CD4-positive, alpha-beta memory T cell (primary cell): ENCODE measurements at places on chromosomes 7 and 10. TPM values are rescaled to one million over a fixed set of nuclear protein-coding genes. Genes with fewer than 3 reads are reported as not detected.

Gene CALY
- total RNA-seq, result 6.4 TPM

Gene BHLHA15
- not detected for total RNA-seq

Gene EGR2
- total RNA-seq, result 2.2 TPM

Gene NAT16
- total RNA-seq, result not detected

Gene UROS
- 38.8 TPM for total RNA-seq

Gene CD36
- total RNA-seq, result 4.3 TPM

Gene ZNF467
- 2.7 TPM for total RNA-seq

Gene HGF
- total RNA-seq, result not detected

Gene RSU1
- total RNA-seq, result 54.7 TPM

Gene MOSPD3
- total RNA-seq, result 13.4 TPM

Gene ANKRD2
- not detected for total RNA-seq

Gene AQP1
- not detected for total RNA-seq

Gene TACR2
- total RNA-seq, result not detected

Gene CPXM2
- total RNA-seq, result not detected

Gene FAM180A
- not detected for total RNA-seq

Gene CYP26A1
- not detected for total RNA-seq

Gene AKR1C1
- 1.9 TPM for total RNA-seq

Gene CCDC172
- not detected for total RNA-seq

Gene SFTPA1
- total RNA-seq, result not detected

Gene HOXA7
- total RNA-seq, result not detected

Gene ASB10
- total RNA-seq, result not detected

Gene OR6V1
- total RNA-seq, result not detected

Gene PCLO
- 0.03 TPM for total RNA-seq

Gene C10orf62
- total RNA-seq, result not detected

Gene NEURL1
- total RNA-seq, result 0.96 TPM

Gene HOXA1
- total RNA-seq, result 0.73 TPM

Gene SKIDA1
- total RNA-seq, result 0.39 TPM

Gene MRLN
- total RNA-seq, result not detected

Gene ATOH7
- not detected for total RNA-seq

Gene SLC26A3
- not detected for total RNA-seq

Gene MPP7
- total RNA-seq, result 28.1 TPM

Gene CALML5
- not detected for total RNA-seq

Gene TMEM273
- 27.7 TPM for total RNA-seq

Gene HKDC1
- total RNA-seq, result 3.5 TPM
